Activated B cell treated with CpG ODN at 0.5 μM for 24 hours (primary cell): ENCODE measurements at places on chromosomes 7 and 10.

DNA sequence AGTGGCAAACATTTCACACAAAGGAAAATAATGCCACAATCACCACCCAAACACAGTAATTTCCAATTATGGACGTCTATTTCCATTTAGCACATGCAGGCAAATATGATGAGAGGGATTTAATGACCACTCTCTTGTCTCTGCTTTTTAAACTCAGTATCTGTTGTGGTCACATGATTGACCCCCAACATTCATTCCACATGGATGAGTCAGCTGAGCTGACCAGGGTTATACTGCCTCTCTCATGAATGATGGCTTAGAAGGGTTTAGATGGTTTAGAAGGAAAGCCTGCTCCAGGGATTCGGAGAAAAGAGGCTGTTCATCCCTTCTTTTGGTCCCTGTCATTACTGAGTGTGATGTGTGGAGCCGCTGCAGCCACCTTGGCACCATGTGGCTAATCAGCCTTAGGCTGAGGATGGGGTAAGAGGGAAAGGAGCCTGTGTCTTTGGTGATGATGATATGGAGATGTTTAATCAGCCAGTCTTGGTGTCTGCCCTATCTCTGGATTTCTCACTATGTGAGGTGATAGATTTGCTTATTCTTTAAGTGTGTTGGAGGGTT lies 38.2 kb upstream of the JAKMIP3 start:
- H3K27ac ChIP-seq, result no peak overlapping the region
- no peak for DNase-seq
- H3K4me1 ChIP-seq, result peaks cover 4% of the 10 kb centered on the region
- peaks cover 33% of the 10 kb centered on the region for H3K27me3 ChIP-seq
- no peaks in the 10 kb centered on the region for H3K36me3 ChIP-seq

- no peak overlapping the region for H3K27ac ChIP-seq
- H3K4me1 ChIP-seq, result no peaks in the 10 kb centered on the region
- no peak for DNase-seq
- no peak overlapping the region for H3K4me3 ChIP-seq
Observed at GRCh38 chr10:43796781-43797180, 148.1 kb upstream of the ZNF32 start.

GRCh38 chr10:129449893-129450292 lies 17.1 kb upstream of the MGMT start:
- no peak overlapping the region for H3K27ac ChIP-seq
- no peak overlapping the region for H3K4me3 ChIP-seq

DNA sequence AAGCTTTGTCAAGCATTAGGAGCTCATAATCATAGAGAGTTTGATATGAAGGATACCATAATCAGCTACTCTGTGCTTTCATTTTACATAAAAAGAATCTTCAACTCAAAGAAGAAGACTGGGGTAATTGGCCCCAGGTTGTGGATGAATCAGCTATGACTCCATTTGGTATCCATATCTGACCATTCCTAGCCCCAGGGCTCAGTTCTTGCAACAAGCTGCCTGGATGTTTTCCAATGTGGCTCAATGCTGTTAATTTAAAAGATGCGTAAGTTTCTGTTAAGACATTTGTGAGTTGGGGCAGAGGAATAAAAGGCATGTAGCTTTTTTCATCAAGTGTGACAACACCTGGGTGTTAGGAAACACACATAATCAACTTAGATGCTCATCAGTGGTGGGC lies 951.1 kb downstream of the NRG3 start:
- no peaks in the 10 kb centered on the region for H3K36me3 ChIP-seq
- H3K4me1 ChIP-seq, result no peaks in the 10 kb centered on the region
- DNase-seq, result no peak
- H3K4me3 ChIP-seq, result no peak overlapping the region

- no peaks in the 10 kb centered on the region for H3K27me3 ChIP-seq
- no peaks in the 10 kb centered on the region for H3K4me1 ChIP-seq
- no peak overlapping the region for H3K27ac ChIP-seq
- DNase-seq, result no peak
- no peak overlapping the region for H3K4me3 ChIP-seq
Observed at GRCh38 chr7:84712374-84713121, 474.3 kb downstream of the SEMA3D start.

DNA sequence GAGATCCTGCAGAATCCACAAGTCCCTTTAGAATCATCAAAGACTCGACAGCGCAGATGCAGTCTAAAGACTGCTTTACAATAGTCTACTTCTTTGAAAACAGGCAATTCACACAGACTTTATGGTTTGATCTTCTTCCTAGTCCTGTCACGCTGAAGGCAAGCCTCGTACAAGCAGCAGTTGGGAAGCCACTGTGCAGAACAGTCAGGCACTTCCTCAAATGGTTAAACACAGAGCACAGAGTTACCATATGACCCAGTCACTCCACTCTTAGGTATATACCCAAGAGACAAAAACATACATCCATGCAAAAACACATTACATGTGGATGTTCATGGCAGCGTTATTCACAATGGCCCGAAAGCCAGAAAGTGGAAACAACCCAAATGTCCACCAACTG lies 41.4 kb downstream of the LRRC20 start:
- H3K27ac ChIP-seq, result no peak overlapping the region
- DNase-seq, result no peak
- H3K4me3 ChIP-seq, result no peak overlapping the region
- peaks cover 4% of the 10 kb centered on the region for H3K4me1 ChIP-seq
- no peaks in the 10 kb centered on the region for H3K36me3 ChIP-seq

DNA sequence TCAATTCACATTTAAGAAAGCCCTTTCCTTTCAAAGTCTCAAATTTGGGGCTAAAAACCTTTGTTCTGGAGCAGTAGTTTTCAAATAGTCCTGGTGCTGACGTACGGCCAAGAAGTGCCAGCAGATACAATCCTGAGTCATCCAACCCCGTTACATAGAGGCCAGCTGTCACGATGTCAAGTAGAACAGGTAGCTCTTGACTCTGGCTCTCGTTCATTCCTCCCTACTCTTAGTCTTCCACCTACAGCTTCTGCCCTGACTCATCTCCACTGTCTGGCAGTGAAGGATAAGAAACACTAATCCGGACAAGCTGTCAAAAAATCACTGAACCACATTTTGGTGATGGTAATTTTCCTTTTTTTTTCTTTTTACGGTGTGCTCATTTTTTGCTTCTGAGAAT lies 132.4 kb upstream of the PTN start:
- H3K27me3 ChIP-seq, result no peaks in the 10 kb centered on the region
- DNase-seq, result no peak
- no peak overlapping the region for H3K27ac ChIP-seq
- no peaks in the 10 kb centered on the region for H3K36me3 ChIP-seq
- H3K4me1 ChIP-seq, result no peaks in the 10 kb centered on the region
- H3K4me3 ChIP-seq, result no peak overlapping the region

DNA sequence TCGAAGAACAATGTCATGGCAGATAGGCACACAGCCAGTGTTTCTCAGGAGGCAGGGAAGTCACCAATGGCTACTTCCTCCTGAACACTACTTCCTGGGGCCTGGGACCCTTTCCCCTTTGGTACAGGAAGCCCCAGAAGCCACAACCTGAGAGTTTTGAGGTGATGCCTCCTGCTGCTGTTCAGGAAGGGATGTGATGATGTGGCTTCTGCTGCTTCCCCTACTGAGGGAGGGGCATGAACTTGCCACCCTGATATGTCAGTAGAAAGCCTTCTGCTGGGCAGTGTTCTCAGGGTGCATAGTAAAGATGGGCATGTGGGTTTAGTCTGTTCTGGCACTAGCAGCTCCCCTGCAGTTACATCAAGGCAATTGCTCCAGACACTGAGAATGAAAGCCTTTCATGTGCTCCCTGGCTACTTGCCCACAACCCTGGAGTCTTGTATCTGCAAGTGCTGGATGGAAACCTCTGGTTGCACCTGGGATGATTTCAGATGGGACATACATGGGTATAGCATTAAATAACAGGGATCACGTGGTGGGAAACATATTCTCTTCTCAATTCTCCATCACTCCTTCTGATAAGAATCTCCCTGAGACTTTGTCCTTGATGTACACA lies 69.3 kb downstream of the ADRA2A start:
- H3K36me3 ChIP-seq, result no peaks in the 10 kb centered on the region
- H3K27me3 ChIP-seq, result peaks cover 18% of the 10 kb centered on the region
- DNase-seq, result no peak
- no peak overlapping the region for H3K4me3 ChIP-seq

DNA sequence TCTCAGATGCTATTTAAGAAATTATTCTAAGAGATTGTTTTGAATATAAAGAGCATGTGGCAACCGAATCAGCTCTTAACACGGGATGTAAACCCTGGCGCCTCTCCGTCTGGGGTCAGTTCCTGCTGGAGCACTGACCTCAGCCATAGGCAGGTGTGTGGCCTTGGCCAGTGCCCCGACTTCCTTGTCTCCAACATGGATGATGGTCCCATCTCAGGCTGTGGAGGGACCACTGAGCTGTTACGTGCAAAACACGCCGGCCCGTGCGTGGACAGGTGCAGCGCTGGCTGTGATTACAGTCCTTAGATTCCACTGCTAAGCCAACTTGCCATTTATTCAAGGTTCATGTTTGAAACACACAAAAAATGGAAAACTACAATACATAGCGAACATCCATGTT lies 59.9 kb downstream of the C10orf143 start:
- H3K36me3 ChIP-seq, result no peaks in the 10 kb centered on the region
- no peak overlapping the region for H3K27ac ChIP-seq
- H3K4me1 ChIP-seq, result no peaks in the 10 kb centered on the region

GRCh38 chr7:139704308-139704879 lies 73.4 kb downstream of the HIPK2 start:
- peaks cover 61% of the 10 kb centered on the region for H3K4me1 ChIP-seq
- no peaks in the 10 kb centered on the region for H3K27me3 ChIP-seq
- H3K4me3 ChIP-seq, result no peak overlapping the region
- DNase-seq, result no peak

DNA sequence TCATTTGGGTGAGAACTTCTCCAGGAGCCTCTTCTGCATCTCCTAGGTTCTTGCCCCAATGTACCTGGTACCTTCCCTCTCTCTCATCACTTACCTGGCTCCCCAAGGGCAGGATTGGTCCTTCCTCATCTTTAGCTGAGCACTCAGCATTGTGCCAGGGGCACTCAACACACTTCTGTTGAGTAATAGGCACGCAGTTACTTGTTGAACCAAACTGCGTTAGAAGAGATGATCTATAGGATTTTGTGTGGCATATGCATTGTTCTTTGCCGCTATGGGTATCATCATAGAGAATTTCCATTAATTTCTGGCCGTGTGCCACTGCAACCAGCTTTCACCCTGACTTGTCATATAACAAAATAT lies 16.4 kb downstream of the TBXAS1 start:
- no peaks in the 10 kb centered on the region for H3K27me3 ChIP-seq
- H3K36me3 ChIP-seq, result no peaks in the 10 kb centered on the region
- no peak overlapping the region for H3K27ac ChIP-seq
- H3K4me1 ChIP-seq, result peaks cover 12% of the 10 kb centered on the region

GRCh38 chr7:14995774-14996173 lies 93.2 kb upstream of the DGKB start:
- DNase-seq, result no peak
- no peak overlapping the region for H3K27ac ChIP-seq
- H3K4me1 ChIP-seq, result no peaks in the 10 kb centered on the region
- no peaks in the 10 kb centered on the region for H3K27me3 ChIP-seq
- H3K36me3 ChIP-seq, result no peaks in the 10 kb centered on the region
